ENCODE measurements at places on chromosomes 3 and 15.
A peak's percentile ranks its signal among the peaks of the same experiment; 100 is the strongest.

GRCh38 chr3:186920301-186920700 is 10.0 kb upstream of the ST6GAL1 start:
- no peak overlapping the region for H3K4me3 ChIP-seq
- H3K36me3 ChIP-seq, result no peaks in the 10 kb centered on the region
- H3K27ac ChIP-seq, result no peak overlapping the region
- peaks cover 7% of the 10 kb centered on the region for H3K4me1 ChIP-seq
- DNase-seq, result no peak

DNA sequence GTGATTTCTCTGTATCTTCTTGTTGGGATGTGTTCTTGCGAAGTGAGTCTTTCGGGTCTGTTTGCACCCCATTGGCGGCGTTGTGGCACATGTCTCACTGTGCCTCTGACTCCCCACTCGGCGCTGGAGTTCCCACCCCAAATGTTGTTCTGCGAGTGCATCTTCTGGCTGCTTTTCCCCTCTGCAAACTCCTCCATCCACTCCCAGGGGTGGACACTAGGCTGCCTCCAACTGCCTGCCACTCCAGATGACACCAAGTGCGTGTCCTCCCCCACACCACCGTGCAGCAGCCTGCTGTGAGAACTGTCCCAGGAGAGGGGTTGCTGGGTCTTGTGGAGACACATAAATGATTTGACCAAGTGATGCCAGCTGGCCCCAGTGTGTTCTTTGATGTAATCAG is 17.6 kb downstream of the EFCC1 start:
- peaks cover 39% of the 10 kb centered on the region for H3K4me1 ChIP-seq
- no peak overlapping the region for H3K27ac ChIP-seq
- no peaks in the 10 kb centered on the region for H3K27me3 ChIP-seq
- H3K4me3 ChIP-seq, result no peak overlapping the region
- no peaks in the 10 kb centered on the region for H3K36me3 ChIP-seq
- no peak for DNase-seq

GRCh38 chr15:71396536-71397125 is 281.4 kb downstream of the THSD4 start:
- no peaks in the 10 kb centered on the region for H3K4me1 ChIP-seq
- DNase-seq, result no peak
- no peaks in the 10 kb centered on the region for H3K27me3 ChIP-seq
- H3K36me3 ChIP-seq, result no peaks in the 10 kb centered on the region

DNA sequence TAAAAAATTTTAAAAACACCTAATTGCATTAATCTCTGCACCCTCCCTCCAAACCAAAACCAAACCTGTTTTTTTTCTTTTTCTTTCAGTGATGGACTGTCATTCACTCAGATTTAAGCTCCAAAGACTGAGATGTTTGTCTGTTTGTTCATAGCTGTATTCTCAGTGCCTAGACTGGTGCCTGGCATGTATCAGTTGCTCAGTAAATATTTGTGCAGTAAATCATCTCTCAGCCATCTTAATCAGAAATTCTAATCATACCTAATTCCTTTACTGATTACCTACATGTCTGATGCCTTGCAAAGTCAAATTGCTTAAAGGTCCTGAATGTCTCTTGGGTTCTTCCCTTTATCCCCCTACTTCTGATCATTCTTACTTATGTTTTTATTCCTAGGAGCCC is 138.8 kb downstream of the ZNF609 start:
- peak overlapping the region; percentile 26 for H3K27ac ChIP-seq
- H3K27me3 ChIP-seq, result no peaks in the 10 kb centered on the region
- H3K4me1 ChIP-seq, result peaks cover 27% of the 10 kb centered on the region
- H3K4me3 ChIP-seq, result no peak overlapping the region

DNA sequence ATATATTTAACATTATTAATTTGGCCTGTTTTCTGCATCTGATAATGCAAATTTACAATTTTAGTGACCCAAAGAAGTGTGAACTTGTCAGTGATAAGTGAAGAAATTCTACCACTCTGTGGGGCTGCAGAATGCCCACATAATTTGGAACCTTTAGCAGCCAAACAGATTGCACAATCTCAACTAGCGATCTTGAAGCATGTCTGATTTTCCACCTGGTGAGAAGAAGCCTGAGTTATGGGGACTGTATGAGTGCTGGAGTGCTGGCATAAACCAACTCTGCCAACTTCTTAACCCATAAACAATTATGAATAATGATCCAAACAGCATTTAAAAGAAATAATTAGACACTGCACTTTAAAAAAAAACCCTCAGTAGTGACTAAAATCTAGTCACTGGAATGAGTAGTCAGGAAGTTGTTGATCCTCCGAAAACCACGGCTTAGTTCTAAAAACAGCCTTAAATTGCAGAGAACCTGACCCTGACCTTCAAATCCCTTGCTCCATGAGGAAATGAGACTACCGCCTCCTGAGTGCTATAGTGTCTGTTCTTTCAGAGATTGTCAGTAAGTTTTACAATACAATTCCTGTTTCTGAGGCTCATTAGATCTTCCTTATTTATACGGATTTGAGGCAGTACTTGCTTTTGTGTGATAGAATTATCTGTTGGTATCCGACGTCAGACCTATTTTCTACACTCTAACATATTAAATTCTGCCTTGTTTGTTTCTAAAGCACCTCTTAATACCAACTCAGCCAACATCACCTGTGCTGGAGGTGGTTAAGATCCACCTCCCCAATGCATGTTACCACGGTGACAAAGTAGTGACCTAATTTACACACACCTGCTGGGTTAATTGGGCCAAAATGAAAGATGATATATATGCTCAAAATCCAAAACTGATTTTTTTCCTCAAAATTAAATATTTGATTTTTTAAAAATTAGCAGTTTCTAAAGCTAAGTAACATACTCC is 267.7 kb downstream of the ZBTB20 start:
- H3K27me3 ChIP-seq, result no peaks in the 10 kb centered on the region
- no peaks in the 10 kb centered on the region for H3K4me1 ChIP-seq
- H3K4me3 ChIP-seq, result no peak overlapping the region
- H3K36me3 ChIP-seq, result no peaks in the 10 kb centered on the region

- DNase-seq, result no peak
- H3K4me1 ChIP-seq, result no peaks in the 10 kb centered on the region
- no peak overlapping the region for H3K27ac ChIP-seq
- no peak overlapping the region for H3K4me3 ChIP-seq
- H3K36me3 ChIP-seq, result no peaks in the 10 kb centered on the region
These were observed 18.1 kb upstream of the ATP13A3 start for GRCh38 chr3:194504861-194505260.

- DNase-seq, result no peak
- H3K4me3 ChIP-seq, result no peak overlapping the region
These were observed 102.5 kb downstream of the AKAP13 start for GRCh38 chr15:85482894-85483293.

DNA sequence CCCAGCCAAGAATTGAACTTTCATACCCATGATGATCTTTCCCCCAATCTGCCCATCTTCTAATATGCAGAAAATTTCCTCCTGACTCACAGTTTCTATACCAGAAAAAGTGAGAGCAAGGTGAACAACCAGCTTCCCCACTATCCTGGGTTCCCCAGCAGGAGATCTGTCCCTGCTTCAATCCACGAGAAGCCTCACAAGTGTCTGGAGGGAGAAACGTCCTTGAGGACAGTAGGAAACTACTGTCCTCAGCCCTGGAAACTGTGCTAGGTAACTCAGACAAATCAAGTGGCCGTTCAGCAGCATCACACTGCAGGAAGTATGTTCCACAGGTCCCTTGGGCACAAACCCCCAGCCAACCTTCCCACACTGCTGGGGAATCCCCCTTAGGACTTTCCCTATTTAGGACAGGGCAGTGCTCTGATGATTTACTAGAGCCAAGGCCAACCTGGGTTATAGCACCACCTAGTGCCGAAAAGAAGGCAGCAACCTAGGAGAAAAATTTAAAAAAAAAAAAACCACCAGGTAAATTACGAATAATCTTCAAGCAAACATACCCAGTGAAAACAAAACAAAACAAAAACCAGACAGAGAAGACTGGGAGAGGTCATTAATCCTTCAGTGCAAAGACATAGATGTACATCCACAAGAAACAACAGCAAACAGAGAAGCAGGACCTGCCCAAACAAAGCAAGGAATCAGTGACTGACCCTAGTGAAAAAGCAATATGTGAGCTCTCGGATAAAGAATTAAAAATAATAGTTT is 36.0 kb downstream of the MORC1 start:
- no peak for DNase-seq
- no peak overlapping the region for H3K27ac ChIP-seq
- H3K4me3 ChIP-seq, result no peak overlapping the region
- H3K27me3 ChIP-seq, result no peaks in the 10 kb centered on the region
- no peaks in the 10 kb centered on the region for H3K4me1 ChIP-seq
- no peaks in the 10 kb centered on the region for H3K36me3 ChIP-seq

- H3K27ac ChIP-seq, result no peak overlapping the region
- no peak for DNase-seq
- H3K4me1 ChIP-seq, result no peaks in the 10 kb centered on the region
These were observed 107.7 kb downstream of the ETFA start for GRCh38 chr15:76203346-76204108.

DNA sequence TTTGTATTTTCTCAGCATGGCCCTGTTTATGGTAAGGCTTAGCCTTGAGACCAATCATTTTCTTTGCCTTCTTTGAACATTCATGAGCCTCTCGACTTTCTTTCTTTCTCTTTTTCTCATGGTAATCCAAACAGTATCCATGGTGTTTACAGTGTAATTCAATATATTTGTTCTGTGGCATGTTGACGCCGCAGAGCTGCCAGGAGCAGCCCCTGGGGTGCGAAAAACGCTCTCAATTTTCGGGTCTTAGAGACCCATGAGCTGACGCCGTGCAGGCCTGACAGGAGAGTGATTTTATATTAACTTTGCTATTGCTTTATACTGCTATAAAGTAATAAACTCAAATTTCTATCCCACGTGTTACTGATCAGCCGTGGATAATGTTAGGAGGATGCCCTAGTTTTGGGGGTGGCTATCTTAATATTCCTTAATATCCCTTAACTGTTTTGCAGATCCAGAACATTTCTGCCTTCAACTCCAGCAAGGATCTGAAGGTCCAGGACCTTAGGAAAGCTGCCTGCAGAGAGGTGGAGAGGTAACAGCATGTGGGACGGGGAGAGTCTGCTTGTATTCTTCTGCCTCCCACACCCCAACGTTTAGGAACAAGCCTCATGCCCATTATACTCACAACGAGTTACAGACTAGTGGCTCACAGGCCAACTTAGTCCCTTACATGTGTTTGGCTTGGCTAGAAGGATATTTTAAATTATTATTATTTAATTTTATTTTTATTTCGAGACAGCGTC is 29.3 kb upstream of the MYO1E start:
- H3K27ac ChIP-seq, result no peak overlapping the region
- H3K4me3 ChIP-seq, result no peak overlapping the region
- H3K36me3 ChIP-seq, result no peaks in the 10 kb centered on the region

- DNase-seq, result no peak
- no peaks in the 10 kb centered on the region for H3K36me3 ChIP-seq
- H3K27ac ChIP-seq, result no peak overlapping the region
- no peaks in the 10 kb centered on the region for H3K27me3 ChIP-seq
- H3K4me3 ChIP-seq, result no peak overlapping the region
- H3K4me1 ChIP-seq, result no peaks in the 10 kb centered on the region
These were observed 613.3 kb upstream of the GOLIM4 start for GRCh38 chr3:168709073-168709472.

DNA sequence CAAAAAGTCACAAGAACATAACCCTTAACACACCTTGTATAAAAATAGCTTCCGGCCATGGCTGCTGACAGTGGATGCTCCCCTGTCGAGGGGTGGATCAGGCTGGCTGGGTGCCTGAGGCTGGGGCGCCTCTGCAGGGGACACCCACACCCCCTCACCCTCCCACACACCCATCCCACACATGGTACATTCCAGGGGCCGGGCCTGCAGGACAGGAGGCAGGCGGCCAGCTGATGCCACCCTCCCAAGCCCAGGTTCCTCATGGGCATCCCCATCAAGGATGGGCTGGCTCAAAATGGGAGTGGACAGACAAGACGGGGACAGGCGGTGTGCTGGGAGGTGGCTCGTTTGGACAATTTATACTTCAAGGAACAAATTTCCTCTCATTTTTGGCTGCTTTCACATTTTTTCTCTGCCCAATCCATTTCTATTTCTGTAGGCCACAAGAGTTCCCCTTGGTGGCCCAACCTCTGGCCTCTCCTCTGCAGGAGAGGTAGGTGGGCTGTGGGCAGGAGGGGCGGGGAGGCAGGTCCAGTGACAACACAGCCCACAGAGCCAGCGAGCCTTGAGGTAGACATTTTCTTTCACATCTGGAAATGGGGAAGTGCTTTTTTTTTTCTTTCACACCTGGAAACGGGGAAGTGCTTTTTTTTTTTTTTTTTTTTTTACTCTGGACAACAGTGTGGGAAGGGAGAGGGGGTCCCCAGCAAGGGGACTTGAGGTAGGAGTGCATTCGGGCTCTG is 23.3 kb downstream of the RNU5B-1 start:
- no peak overlapping the region for H3K4me3 ChIP-seq
- H3K4me1 ChIP-seq, result no peaks in the 10 kb centered on the region
- no peaks in the 10 kb centered on the region for H3K27me3 ChIP-seq
- H3K27ac ChIP-seq, result no peak overlapping the region
- no peak for DNase-seq

DNA sequence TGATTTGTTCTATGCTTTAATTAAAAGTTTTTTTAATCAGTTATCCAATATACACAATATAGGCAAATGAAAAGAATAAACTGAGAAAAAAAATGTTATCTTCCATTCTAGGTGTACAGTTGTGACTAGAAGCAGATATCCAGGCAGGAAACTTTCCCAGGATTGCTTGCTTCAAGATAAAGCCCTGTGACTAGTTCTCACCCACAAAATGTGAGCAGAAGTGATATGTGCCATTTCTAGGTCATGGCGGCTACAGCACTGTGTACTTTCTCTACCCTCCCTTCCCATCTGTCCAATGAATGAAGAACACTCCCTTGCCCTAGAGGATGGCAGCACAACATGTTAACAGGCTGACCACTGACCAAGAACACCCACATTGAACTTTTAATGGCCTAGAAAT is 110.5 kb upstream of the STT3B start:
- peaks cover 4% of the 10 kb centered on the region for H3K4me1 ChIP-seq
- no peak overlapping the region for H3K4me3 ChIP-seq
- DNase-seq, result no peak
- no peaks in the 10 kb centered on the region for H3K27me3 ChIP-seq

GRCh38 chr3:104133630-104134029 is 1233.1 kb upstream of the ALCAM start:
- H3K4me3 ChIP-seq, result no peak overlapping the region
- H3K36me3 ChIP-seq, result no peaks in the 10 kb centered on the region
- H3K27ac ChIP-seq, result no peak overlapping the region
- H3K27me3 ChIP-seq, result no peaks in the 10 kb centered on the region
- no peaks in the 10 kb centered on the region for H3K4me1 ChIP-seq

- no peak for DNase-seq
- no peaks in the 10 kb centered on the region for H3K4me1 ChIP-seq
- no peak overlapping the region for H3K27ac ChIP-seq
- no peak overlapping the region for H3K4me3 ChIP-seq
- H3K27me3 ChIP-seq, result no peaks in the 10 kb centered on the region
These were observed 409.8 kb downstream of the ROBO2 start for GRCh38 chr3:77449459-77450350.

DNA sequence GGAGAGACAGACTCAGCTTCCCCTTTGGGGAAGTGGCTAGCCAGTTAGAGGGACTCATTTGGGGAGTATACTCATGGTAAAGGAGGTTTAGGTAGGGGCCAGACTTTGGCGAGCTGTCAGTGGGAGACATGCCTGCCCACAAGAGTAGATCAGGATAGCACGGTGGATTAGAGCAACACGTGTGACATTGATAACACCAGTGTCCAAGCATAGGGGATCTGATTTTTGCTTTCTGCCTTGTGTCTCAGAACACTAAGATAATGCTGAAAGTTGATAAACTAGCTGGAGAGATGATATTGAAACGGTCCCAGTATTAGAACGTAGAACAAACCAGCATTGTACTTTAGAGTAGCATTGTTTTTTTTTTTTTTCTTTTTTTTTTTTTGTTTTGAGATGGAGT is 25.9 kb downstream of the MAP6D1 start:
- H3K36me3 ChIP-seq, result peaks cover 53% of the 10 kb centered on the region
- H3K4me3 ChIP-seq, result no peak overlapping the region
- H3K4me1 ChIP-seq, result no peaks in the 10 kb centered on the region
- H3K27me3 ChIP-seq, result no peaks in the 10 kb centered on the region

Measured in effector memory CD4-positive, alpha-beta T cell (primary cell).